Activated CD8-positive, alpha-beta memory T cell treated with anti-CD3 and anti-CD28 coated beads for 1 hour (primary cell): ENCODE measurements at places on chromosomes 3 and 15.

DNA sequence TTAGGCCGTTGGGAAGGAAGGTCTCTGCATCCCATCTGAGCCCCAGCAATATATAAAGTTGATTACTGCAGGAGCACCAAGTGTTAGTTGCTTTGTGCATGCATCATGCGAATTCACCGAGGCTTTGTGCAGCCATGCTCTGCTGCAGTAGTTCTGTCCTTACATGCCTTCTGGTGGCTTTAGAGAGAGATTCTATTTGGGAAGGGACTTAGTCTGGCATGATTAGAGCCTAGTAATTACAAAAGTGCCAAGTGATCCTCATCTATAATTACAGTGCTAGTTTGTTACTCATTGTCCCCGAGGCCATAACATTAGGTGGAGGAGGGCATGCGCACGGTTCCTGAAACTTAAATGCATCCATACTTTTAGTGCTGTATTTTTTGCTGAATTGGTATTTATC is 353.6 kb downstream of the CNTN4 start:
- no peak for DNase-seq

DNA sequence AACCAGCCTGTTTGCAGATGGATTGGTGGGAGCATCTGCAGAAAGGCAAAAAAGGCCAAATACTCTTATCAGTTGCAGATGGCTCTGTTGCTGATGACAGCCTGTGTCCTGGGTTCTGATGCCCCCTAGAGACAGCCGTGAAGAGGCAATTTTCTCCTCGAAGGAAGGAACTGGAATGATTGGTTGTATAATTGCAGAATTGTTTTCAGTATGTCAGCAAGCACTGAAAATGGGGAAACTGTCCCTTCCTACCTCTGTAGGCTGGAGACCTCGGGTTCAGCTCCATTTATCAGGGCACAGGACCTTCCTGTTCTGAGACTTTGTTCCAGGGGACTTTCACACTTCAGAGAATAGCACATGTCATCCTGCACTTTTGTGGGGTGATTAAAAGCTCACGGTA is 103.0 kb downstream of the PGPEP1L start:
- no peak for DNase-seq

DNA sequence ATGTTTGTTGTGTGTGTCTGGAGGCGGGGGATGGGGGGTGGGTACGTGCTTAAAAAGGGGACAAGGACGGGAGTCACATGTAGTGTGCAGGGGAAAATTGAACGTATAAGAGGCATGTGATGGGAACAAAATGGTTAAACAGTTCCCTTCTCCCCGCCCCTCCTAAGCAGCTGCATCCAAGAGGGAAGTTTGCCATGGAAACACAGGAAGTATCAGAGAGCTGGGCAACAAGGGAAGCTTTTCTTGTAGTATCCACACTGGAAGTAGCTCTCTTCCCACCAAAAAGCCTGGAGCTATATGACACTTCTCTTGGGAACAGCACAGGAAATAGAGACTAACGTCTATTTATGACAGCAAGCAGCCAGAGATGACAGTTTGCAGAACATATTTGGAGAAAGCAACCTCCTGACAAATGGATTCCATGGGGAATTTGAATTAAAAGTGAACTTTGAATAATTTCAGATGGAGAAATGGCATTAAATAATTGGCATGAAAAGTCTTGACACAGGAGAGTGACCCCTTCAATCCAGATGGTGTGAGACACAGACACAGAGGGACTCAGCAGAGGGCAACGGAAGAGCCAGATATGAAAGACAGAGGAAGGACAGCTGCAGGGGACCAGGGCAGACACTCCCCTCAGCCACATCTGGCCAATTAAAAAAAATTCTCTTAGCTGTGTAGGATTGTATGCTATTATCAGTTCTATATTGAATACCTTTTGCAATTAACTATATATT is 294.2 kb upstream of the TBL1XR1 start:
- DNase-seq, result no peak

GRCh38 chr3:144039661-144040060 is 68.0 kb downstream of the DIPK2A start:
- DNase-seq, result no peak

GRCh38 chr3:123568875-123569274 is 16.0 kb downstream of the HACD2 start:
- no peak for DNase-seq

GRCh38 chr3:46666453-46666845 is 27.0 kb downstream of the ALS2CL start:
- DNase-seq, result no peak

DNA sequence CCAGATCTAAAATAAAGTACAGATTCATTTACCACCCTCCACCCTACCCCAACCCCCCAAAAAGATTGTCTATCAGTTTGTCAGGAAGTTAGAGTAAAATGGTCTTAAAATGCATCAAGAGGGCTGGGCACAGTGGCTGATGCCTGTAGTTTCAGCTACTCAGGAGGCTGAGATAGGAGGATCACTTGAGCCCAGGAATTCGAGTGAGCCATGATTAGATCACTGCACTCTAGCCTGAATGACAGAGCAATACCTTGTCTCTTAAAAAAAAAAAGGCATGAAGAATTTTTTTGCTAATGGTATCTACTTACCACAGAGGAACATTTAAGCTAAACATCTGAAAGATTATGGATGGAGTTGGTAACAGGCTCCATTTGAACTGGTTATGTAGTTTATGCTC is 71.0 kb downstream of the RBM6 start:
- no peak for DNase-seq

DNA sequence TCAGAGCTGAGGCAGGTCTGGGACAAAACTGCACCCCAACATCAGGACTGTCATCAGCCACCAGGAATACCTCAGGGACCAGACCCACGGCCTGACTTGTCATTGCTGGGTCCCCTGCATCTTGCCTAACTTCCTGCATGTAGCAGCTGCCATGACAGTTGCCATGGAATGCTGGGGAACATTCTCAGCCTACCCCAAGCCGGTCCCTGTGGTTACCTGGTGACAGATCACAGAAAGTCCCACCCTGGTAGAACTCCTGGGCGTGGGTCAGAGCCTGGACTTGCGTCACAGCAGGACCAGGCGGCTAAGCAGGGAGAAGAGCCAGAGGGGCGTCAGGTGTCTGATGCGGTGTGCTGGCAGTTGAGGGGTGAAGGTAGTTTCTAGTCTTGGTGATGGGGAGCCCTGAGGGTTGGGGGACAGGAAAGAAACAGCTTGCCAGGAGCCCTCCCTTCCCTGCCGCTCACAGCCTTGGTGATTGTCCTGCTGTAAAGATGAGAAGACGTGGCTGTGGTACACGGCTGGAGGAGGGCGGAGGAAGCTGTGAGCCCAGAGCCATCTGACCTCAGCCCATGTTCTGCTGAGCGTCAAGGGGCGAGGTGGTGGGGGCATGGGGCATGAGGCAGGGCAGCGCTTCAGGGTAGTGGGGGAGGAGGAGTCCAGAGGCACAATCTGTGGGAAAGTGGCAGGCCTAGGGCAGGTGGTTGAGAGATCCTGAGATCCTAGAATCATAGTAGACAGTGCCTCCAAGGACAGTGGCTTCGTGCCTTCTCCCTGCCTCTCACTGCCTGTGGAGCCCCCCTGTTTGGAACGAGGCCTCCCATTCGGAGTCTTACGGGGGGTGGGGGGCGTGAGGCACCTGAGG is 5.4 kb downstream of the H1-8 start:
- no peak for DNase-seq

DNA sequence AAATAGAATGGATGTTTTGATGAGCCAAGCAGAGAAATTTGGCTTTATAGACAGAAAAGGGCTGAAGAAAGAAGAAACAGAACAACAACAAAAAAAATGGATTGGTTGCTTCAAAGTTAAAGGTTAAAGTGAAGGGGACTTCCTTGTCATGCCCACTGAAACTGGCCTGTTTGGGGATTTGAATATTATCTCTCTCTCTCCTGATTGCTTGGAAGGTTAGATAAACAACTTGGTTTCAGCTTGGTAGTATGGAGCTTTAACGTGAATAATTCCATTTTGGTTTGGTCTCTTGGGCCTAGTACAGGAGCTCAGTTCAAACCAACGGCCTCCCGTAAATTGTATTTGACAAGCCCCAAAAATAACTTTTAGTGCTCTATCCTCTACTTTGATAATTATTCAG is 70.8 kb upstream of the MBNL1 start:
- no peak for DNase-seq

GRCh38 chr3:66490214-66490613 is 10.6 kb downstream of the LRIG1 start:
- no peak for DNase-seq

DNA sequence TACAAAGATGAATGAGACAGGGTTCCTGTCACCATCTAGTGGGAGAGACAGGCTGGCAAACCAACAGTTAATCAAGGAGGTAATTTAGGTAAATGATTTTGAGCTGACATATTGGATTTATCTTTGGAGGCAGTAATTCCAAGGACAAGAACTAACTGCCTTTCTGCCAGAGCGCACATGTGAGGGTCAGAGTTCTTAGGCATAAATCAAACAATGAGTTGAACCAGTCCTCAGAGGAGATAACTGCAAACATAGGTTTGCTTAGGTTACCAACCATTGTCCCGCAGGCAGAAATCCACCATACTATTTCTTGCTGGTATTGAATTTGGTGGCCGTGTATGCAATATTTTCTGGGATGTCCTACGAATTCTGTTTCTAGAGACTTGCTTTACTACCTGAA is 14.2 kb upstream of the PPP1R2 start:
- DNase-seq, result no peak

- no peak for DNase-seq
Measured at GRCh38 chr3:47578691-47579632, at the start of gene CSPG5. Gene CSPG5 (minus strand): TSS chr3:47578865. CDS start chr3:47578693, 172 bp downstream.

GRCh38 chr3:49313896-49314688 is 25.8 kb downstream of the USP4 start:
- no peak for DNase-seq

DNA sequence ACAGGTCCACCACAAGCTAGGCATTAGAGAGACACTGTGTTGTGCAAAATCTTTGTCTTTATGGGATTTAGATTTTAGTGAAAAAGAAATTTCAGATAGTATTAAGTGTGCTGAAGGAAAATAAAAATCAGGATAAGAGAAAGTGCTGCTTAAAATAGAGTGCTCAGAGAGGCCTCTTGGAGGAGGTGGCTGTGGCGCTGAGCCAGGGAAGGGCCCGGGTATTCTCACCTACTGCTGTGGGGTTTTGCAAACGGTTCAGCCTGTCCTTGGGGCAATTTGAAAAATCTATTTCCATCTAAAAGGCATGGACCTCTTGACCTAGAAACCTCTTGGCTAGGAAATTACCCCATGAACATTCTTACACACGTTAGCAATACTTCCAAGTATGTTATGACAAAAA is 267.7 kb downstream of the TJP1 start:
- DNase-seq, result no peak

DNA sequence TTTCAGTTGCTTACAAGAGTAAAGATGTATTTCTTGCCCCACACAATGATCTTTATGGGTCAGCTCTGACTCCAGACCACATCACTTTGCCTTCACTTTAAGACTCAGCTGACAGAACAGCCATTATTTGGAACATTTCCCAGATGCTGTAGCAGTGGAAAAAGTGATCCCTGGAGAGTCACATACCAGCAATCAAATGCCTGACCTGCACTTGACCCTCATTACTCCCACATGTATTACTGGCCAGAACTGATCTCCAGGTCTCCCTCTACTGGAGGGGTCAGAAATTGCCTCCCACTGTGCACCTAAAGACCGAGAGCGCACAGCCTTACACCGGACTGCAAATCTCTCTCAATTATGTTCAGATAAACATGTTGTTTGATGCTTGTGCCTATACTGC is 88.6 kb upstream of the ZNF385D start:
- no peak for DNase-seq

DNA sequence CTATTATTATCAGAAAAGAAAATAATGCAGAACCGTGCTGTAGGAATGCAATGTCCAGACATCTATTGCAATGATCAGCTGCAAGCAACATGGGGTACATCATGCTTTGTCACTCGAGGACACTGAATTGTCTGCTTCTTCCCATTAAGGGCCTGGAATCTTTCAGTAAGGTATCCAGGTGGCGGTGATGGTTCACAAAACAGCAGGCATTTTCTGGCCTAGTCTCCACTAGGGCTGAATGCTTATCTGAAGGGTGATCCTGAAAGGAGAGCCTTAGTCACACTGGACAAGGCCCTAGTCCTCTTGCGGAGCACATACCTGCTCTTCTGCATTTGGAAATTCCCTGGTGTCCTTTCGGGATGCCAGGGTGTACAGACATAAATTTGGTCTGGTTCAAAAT is 21.2 kb downstream of the ITPR1 start:
- DNase-seq, result no peak

DNA sequence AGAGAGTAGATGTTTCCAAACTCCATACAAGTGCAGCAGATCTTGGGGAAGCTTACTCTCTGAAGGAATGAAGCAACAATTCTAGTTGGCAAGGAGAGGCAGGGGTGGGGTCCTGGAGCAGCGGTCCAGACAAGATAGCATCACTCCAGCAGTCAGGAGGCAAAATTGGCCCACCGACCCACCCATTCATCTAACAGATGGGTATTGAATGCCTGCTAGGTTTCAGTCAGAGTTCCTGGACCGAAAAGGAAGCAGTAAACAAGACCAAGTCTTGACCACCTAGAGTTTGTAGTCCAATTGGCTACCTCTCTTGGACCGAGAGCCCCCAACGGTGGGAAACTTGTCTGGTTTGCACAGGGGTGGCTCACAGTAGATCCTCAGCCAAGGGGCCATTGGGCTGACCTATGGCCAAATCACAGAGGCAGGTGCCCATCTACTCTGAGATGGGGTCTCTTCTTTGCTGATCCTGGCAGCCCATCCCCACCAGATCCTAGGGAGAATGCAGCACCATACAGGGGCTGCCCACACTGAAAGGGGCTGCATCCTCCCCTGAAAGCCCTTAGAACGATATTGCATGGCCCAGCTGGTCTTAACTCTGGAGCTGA is 74.3 kb downstream of the CORO2B start:
- no peak for DNase-seq

GRCh38 chr3:34238407-34238806 is 440.0 kb downstream of the PDCD6IP start:
- DNase-seq, result no peak

- DNase-seq, result no peak
Measured at GRCh38 chr3:124845406-124845805, 41.8 kb downstream of the ITGB5 start.

- DNase-seq, result no peak
Measured at GRCh38 chr15:79212589-79213157, 69.8 kb upstream of the ANKRD34C start.

- no peak for DNase-seq
Measured at GRCh38 chr15:40595773-40596172, 1.7 kb downstream of the KNL1 start.

DNA sequence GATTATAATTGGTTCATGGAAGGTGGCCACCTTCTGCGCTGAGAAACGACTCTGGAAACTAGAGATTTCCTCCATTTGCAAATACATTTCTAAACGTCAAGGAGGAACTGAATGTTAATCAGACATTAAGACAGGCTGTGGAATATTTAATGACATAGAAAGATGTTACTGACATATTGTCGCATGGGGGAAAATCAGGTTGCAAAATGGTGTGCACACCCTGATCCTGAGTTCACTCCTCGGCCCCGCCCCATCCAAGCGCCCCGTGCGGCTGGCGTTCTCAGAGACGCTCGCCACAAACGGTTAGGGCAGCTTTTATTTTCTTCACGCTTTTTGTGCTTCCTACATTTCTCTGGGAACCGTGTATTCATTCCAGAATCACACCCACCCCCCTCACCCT is 10.7 kb downstream of the H1-8 start:
- no peak for DNase-seq
